AG20443 (cell line): ENCODE measurements at places on chromosomes 2 and 18.
A peak's percentile ranks its signal among the peaks of the same experiment; 100 is the strongest.

DNA sequence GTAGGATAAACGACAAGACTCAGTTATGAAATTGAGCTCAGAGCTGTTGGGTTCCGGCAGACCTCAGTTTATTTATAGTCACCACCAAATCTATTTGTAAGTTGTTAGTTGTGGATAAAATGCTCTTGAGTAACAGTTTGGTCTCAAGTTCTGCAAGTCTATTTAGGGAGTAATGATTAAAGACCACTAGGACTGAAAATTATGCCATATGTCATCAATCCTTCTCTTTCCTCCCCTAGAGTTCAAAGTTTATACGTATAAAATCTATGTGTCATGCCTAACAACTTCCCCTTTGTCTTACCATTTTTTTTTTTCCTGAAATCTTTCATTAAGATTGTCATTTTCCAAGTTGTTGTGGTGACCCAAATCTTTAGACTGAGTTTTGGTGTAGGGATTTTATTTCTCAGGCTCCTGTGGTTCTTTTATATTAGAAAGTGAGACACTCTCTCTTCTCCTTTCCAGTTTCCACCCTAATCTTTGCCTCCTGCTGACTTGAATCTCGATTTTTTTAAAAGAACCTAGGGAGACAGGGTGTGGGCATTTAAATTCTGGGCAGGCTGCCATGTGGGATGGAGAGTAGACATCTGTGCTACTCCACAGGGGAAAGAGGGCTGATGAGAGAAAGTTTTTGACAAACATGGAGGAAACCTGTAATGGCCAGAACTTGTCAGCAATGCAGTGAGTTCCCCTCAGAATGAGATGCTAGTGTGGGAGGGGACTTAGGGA is 51.0 kb downstream of the LAMA3 start:
- DNase-seq, result peak; percentile 43

DNA sequence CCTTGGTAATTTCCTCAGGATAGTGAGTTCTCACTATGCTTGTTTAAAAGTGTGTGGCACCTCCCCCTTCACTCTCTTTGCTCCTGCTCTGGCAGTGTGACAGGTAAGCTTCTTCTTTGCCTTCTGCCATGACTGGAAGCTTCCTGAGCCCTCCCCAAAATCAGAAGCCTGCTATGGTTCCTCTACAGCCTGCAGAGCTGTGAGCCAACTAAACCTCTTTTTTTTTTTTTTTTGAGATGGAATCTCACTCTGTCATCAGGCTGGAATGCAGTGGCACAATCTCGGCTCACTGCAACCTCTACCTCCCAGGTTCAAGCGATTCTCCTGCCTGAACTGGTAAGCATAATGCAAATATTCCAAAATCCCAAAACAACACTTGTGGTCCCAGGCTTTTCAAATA is 80.0 kb downstream of the SOWAHC start:
- DNase-seq, result no peak

- DNase-seq, result no peak
Observed at GRCh38 chr2:203934711-203935438, 1.7 kb upstream of the ICOS start.

- no peak for DNase-seq
Observed at GRCh38 chr2:77009307-77009706, 512.9 kb downstream of the LRRTM4 start.

- DNase-seq, result no peak
Observed at GRCh38 chr2:202112041-202112440, 39.0 kb downstream of the KIAA2012 start.

DNA sequence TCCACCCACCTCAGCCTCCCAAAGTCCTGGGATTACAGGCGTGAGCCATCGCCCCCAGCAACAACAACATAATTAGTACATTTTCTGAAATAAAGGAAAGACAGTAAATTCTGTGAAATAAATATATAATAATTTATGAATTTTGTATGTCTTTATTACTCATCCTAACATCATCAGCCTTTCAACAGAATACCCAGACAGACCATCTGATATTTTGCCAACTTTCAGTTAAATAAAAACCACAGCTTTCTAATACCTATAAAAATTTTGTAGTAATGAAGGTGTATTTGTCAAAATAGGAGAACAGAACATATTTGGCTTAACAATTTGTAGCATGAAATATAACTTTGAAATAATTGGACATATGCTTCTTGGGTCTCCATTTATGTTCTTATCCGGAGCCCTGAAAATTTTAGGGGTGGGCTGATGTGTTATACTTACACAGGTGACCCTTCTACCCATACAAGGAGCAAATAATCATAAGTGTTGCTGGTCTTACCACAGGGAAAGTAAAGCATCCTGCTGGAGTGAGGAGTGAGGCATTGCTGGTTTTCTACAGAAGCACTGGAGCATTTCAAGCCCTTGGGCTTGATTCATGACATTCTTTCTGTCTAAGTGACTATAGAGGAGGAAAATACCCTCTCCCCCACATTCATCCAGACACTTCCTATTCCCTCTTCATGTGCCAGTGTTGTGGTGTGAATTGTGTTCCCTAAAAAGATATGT is 99.3 kb downstream of the SPOPL start:
- no peak for DNase-seq

DNA sequence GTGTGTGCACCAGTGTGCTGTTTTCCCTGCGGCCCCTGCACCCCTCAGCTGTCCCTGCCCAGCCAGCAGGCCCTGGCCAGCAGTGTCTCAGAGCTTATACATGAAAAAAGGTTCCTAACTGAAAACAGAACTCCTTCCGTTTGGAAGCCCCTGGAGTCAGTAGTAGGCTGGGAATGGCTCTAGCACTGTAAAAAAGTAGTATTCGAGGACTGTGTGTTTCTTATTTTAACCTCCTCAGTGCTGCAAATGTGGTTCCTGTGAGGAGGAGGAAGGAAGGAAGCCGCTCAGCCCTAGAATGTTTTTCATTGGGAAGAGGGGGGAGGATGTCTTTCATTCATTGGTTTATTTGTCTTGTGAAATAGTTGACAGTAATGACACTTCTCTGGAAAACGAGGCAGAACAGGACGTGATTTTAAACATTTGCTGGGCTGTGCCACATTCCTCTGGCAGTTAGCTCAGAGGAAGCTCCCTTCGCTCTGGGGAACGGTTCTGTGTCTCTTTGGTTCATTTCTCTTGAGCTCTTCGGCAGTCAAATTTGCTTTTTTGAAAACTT is 103.5 kb downstream of the SPTBN1 start:
- DNase-seq, result peak; percentile 76

- peak; percentile 46 for DNase-seq
Observed at GRCh38 chr2:111117598-111118480, 2.9 kb upstream of the BCL2L11 start.

GRCh38 chr2:127608061-127609030 is 37.6 kb upstream of the GPR17 start:
- DNase-seq, result no peak

DNA sequence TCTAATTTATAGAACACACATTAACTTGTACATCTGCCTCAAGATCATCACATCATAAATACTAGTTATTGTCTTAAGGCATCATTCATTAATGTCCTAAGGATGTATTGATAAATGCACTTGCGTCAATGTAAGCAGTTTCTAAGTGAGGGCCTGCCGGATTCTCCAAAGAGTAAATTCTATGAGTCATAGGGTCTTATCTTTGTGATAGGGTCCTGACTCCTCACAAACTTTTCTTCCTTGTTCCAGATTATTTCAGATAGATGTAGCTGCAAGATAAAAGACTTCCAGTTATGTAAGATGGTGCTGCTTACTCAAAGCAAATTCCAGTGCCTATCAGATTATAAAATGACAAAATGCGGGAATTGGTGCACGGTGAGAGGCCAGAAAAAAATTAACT is 315.0 kb upstream of the SLC39A10 start:
- no peak for DNase-seq

GRCh38 chr2:169815849-169816248 is 8.9 kb downstream of the METTL5 start:
- peak; percentile 25 for DNase-seq

GRCh38 chr18:76573325-76574025 is 78.4 kb upstream of the ZNF516 start:
- peak; percentile 68 for DNase-seq

- DNase-seq, result peak; percentile 35
Observed at GRCh38 chr2:38751596-38752410, 642 bp upstream of the SRSF7 start.

DNA sequence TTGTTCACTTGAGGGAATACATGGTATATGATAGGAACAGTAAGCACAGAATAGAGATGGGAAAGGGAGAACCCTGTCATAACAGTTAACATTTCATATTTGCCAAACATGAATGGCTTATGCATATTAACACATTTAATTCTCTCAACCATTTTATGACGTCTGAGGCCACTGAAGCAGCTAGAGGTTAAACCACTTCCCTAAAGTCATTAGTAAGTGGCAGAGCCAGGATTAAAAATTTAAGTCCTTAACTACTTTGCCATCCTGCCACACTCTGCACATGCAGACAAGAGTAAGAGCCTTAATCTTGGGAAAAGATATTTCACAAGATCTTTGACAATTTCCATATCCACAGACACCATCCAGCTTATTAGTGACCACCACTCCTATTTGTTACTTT is 2.1 kb downstream of the LIPT1 start:
- no peak for DNase-seq

DNA sequence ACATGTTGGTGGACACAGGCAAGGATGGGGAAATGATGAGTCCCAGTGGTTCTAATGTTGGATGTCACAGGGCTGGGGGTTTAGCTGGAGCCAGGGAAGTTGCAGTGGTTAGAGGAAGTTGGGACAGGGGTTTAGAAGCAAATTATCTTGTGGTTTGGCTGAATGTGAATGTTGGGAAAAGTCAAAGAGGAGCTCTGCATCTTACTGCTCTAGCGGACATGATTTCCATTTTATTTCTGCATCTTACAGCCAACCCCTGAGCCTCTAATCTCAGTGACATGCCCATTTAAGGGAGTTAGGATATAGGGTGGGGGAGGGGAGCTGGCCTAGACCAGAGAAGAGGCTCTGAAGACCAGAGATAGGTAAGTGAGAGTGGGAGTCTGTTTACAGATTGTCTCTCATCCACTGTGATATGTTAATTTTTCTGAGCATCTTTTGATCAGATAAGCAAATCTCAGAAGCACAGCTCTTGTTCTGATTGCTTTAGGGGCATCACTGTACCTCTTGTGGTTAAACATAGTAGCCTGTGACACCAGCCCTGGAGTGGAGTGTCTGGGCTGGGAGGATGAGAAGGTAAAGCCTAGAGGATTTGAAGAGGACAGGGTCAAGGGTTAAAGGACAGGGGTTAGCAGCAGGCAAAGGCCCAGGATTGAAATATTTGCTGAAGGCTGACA is 43.6 kb downstream of the SETBP1 start:
- DNase-seq, result no peak

DNA sequence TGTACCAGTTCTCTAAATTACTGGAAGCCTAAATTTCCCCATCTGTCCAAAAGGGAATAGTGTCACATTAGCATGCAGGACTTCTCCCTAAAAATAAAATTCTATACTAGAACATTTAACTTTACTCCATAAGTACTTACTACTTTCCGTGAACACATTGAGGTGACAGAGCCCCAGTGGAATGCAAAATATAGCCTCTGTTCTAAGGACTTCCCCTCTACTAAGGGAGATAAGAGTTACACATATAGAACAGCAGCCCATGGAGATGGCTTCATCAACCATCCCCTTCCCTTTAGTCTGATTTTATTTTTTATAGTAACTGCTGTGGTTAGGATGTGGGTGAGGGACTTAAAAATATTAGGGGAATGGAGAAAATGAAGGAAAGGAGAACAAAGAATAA is 68.9 kb upstream of the STPG4 start:
- no peak for DNase-seq
